ENCODE measurements at places on chromosomes 7 and 10. TPM values are rescaled to one million over a fixed set of nuclear protein-coding genes. Genes with fewer than 3 reads are reported as not detected.

Gene SFXN2
- total RNA-seq, result 7.0 TPM

Gene AKR1C8
- not detected for total RNA-seq

Gene RBM48
- total RNA-seq, result 11.7 TPM

Gene HOXA5
- total RNA-seq, result 10.7 TPM

Gene CUZD1
- 0.17 TPM for total RNA-seq

Gene PLXNA4
- total RNA-seq, result 30.2 TPM

Gene SPDYE16
- total RNA-seq, result not detected

Gene POLR2J2
- total RNA-seq, result 1.6 TPM

Gene EBLN1
- not detected for total RNA-seq

Gene CCDC172
- not detected for total RNA-seq

Gene SSC4D
- 0.09 TPM for total RNA-seq

Gene ING3
- total RNA-seq, result 28.3 TPM

Gene HNRNPA2B1
- 115 TPM for total RNA-seq

Gene GLCCI1
- 1.1 TPM for total RNA-seq

Gene TEX47
- total RNA-seq, result not detected

Gene FAM180A
- under 0.01 TPM for total RNA-seq

Gene SLC18A2
- not detected for total RNA-seq

Gene PCLO
- 5.3 TPM for total RNA-seq

Gene KAZALD1
- 0.54 TPM for total RNA-seq

Measured in dermis lymphatic vessel endothelial cell (primary cell).